ENCODE measurements at places on chromosomes 1 and 21.

DNA sequence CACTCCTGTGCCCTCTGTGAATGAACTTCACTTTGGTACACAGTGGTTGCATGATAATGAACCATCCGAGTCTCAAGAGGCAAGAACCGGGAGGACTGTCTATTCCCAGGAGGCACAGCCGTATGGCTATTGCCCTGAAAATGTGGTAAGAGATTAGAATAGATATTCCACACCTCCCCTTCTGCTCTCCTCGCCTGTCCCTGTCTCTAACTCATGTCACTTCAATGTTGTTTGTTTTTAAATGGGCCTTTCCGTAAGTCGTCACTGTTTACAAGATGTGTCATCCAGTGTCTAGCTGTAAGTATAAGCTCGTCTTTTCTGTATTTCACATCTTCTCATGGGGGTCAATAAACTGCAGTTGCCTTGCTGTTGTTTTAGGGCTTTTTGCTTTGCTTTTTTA lies 122.2 kb downstream of the PATJ start:
- no peak for DNase-seq

GRCh38 chr1:8142955-8143629 lies 117.0 kb upstream of the ERRFI1 start:
- no peak for DNase-seq

DNA sequence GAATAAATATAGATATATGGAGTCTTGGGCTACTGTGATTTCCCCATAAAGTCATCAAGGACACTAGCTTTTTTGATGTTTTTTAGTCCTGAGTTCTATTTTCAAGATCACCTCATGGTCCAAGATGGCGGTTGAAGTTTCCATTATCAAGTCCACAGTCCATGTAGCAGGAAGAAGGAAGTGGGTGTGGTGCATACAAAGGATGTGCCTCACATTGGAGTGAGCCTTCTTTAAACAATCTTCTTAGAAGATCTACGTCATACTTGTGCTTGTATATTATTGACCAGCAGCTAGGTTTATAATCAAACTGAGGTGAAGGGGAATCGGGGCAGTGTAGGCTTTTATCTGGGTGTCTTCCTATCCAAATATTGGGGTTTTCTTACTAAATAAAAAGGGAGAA lies 93.4 kb downstream of the FGGY start:
- DNase-seq = no peak

- no peak for DNase-seq
Measured at GRCh38 chr1:159699653-159700052, 14.7 kb downstream of the CRP start.

- DNase-seq = no peak
Measured at GRCh38 chr1:4963251-4963650, 308.8 kb downstream of the AJAP1 start.

GRCh38 chr1:183027791-183028190 lies 4.6 kb downstream of the LAMC1 start:
- no peak for DNase-seq

- no peak for DNase-seq
Measured at GRCh38 chr1:18114726-18115410, 7.3 kb downstream of the IGSF21 start.

DNA sequence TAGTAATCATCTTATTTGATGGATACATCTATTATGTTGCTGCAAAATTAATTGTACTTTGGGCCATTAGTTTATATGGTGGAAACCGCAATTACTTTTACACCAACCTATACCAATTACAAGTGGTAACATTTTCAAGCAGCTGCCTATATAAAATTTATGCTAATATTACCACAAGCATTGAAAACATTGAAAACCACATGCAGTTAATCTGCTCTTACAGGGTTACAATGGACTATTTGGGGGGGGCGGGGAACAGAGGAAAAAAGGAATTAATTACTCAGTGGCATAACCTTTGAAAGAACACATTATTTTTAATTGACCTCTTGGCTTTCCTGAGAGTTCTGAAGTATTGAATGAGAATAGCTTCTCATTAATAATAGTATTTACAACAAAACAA lies 1793.2 kb downstream of the NCAM2 start:
- no peak for DNase-seq

DNA sequence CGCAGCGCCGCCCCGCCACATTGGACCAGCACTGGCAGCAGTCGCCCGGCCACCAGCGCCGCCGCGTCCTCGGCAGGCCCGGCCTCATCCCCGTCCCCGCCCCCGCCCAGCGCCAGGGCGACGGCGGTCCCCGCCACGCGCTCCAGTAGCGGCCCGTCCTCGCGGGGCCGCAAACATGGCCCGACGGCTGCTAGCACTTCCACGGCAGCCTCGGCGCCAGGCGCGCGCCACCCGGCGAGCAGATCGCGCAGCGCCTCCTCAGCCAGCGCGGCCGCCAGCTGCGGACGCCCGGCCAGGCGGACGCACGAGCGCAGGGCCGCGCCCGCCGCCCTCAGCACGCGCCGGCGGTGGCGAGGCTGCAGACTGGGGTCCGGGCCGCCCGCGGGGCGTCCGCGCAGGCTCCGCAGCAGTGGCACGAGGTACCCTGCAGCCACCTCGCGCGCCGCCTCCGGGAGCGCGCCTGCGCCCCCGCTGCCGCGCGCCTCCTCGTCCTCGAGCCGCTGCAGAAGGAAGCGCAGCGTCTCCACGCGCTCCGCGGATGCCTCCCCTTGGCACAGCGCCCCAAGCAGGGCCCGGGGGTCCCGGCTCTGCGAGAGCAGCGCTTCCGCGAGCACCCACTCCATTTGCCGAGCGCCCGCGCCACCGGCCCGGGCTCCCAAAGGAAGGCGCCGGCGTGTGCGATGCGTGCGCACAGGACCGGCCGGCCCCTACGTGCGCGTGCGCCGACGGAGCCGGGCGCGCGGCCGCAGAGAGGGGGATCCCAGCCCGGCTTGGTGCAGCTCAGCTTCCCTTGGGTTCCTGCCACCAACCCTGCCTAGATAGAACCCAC lies at the start of gene TARBP1:
TARBP1 (minus strand) TSS at position 699 of the 829 bp plus-strand sequence; CDS start at position 623, 76 bp downstream.
- peak; percentile 87 for DNase-seq

All from erythroblast (primary cell).